ENCODE measurements at places on chromosomes 3 and 15. TPM values are rescaled to one million over a fixed set of nuclear protein-coding genes. Genes with fewer than 3 reads are reported as not detected.

The ZNF620 gene
- total RNA-seq, result 5.6 TPM

The LARP6 gene
- 9.1 TPM for total RNA-seq

The PARP15 gene
- 0.39 TPM for total RNA-seq

The SMCO1 gene
- not detected for total RNA-seq
